Kidney (tissue), 22 donors: ENCODE measurements at places on chromosomes 6 and 20.

DNA sequence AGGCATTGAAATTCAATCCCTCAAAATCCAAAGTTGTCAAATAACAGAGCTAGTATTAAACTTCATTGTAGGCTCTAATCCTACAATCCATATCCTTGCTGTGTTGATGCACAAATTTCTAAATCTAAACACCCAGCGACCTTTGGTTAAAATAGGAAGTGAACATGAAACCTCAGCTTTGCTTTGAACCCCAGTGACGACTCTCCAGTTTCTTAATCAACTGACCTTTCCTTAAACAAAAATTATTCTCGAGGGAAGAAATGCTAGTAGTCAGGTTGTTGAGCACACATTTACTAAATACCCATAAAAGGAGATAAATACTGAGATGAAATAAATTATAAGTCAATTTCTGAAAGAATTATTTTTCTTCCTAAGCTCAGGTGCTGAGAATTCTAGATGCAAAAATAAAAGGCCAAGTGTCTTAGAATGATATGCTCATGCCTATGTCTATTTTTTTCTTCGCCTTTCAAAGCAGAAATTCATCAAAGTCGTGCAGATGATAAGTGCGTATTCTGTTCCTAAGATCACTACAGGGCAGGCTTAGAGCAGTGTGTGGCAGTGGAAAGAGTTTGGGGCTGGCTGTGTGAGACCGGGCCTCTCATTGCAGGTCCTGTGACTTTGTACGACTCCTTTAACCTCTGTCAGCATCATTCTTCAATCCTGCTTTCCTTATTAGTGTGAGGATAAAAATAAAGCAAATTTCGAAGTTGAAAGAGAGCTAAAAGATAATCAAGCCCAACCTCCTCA is 208.7 kb downstream of the PRL start:
- DNase-seq = no peak

- peak; percentile 90 for DNase-seq
Observed at GRCh38 chr20:38725931-38726803, 1.9 kb downstream of the SLC32A1 start.

- DNase-seq = peak; percentile 85
Observed at GRCh38 chr6:96837081-96837971, at the start of gene GPR63. Gene GPR63, minus strand, starts transcription at chr6:96837477. Its CDS starts 37,746 bp downstream, at chr6:96799731.

- DNase-seq = no peak
Observed at GRCh38 chr6:115908906-115909559, 151.7 kb downstream of the FRK start.

DNA sequence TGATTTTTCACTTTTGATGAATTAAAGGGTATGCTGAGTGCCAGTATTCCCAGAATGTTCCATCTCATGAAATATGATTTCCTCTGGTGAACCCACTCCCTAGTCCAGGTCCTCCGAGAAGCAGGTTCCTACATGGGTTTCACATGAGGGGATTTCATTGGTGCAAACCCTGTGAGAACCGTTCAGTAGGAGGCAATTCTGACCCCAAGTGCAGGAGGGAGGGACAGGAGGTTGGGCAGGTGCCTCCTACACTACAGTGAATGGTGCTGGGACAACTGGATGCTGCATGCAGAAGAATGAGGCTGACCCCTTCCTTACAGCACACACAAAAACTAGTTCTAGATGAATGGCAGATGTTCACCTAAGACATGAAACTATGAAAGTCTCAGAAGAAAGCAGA is 5.1 kb upstream of the ULBP2 start:
- peak; percentile 2 for DNase-seq
